ENCODE measurements at places on chromosomes 5 and 9. TPM values are rescaled to one million over a fixed set of nuclear protein-coding genes. Genes with fewer than 3 reads are reported as not detected.

GRCh38 chr5:143258559-143259253, 144.8 kb downstream of the NR3C1 start:
- no peak for DNase-seq

DNA sequence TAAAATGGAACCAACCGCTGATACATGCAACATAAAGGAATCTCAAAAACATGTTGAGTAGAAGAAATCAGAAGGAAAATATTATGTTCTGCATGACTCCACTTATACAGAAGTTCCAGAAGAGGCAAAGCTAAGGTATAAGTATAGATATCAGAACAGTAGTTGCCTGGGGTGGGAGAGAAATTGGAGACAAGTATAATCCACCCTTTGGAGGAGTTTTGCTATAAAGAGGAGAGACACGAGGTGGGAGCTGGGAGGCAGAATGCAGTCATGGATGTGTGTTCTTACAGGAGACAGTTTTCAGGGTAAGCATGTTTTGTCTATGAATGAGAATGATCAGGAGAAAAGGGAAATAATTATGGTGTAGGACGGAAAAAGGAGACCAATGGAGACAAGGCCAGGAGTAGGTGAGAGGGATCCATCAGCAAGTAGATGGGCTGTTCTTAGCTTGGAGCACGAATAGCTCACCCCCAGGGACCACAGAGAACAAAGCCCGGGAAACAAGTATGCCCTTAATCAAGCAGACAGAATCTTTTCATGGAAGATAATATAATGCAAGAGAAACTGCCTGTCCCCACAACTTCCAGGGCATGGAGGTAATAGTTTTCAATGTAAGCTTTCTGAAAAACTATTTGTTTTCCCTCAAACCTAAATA, 72.2 kb downstream of the MED27 start:
- no peak for DNase-seq

DNA sequence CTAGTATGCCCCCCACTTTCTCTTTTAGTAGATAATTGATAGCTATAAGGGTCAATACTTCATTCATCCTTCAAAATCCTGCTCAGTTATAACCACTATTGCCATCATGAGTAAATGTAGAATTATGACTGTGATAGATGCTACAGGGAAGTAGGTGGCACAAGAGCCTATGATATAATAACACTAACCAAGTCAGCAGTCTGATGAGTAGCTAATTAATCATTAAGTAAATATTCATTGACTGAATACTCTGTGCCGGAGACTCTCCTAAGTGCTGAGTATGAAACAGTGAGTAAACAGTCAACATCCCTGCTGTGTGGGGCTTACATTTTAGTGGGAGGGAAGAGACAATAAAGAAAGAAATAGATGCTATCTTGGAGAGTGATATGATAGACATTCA, 430.3 kb upstream of the ZNF462 start:
- DNase-seq, result no peak

DNA sequence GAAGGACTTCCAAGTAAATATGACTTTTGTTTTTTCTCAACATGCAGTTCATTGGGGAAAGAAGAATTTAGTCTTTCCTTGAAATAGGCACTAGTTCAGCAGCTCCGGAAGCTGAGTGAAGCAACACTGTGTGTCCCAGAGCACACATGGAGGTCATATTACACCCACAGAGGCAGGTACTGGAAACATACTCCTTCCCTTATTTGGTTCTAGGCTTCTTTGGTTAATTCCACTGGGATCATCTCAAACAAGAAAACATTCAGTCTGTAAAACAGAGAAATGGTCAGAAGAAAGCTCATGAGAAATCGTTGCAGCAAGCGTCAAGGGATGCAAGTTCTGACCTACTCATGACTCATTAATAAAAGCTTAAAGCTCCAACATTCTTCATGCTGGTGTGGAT, 175.1 kb upstream of the PCSK5 start:
- DNase-seq, result no peak

DNA sequence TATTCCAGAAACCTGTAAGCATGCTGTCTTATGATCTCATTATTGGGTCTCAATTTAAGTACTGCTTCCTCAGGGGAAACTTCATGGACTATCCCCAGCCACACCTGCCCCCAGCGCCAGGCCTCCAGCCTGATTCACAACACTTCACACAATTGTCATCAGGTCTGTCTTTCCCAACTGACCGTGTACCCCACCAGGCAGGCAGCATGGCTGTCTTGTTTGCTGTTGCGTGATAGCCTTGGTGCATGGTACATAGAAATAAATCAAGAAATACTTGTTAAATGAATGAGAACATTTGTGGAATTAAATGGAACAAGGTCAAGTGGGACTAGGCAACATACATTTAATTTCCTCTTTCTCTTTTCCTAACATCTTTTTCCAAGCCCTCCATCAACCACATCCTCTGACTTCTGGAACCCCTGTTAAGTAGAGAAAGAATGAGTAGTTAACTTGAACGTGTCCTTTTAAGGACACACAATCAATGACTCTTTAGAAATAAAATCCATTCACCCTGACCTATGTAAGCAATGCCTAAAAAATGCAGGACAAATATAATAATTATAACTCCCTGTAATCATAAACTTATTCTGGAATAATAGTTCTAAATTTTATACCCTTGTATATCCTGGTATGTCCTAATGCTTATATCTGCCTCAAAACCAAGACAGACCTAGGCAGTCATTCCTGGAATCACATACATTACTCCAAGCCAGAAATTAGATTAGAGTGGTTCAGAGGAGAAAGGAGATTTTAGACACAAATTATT, 17.2 kb upstream of the THG1L start:
- no peak for DNase-seq

- DNase-seq, result no peak
Measured at GRCh38 chr9:35293376-35293964, 131.7 kb downstream of the UNC13B start.

GRCh38 chr9:12849486-12850003, 74.7 kb downstream of the LURAP1L start:
- DNase-seq, result no peak

GRCh38 chr9:135500071-135500524, 384 bp upstream of the MRPS2 start:
- no peak for DNase-seq

DNA sequence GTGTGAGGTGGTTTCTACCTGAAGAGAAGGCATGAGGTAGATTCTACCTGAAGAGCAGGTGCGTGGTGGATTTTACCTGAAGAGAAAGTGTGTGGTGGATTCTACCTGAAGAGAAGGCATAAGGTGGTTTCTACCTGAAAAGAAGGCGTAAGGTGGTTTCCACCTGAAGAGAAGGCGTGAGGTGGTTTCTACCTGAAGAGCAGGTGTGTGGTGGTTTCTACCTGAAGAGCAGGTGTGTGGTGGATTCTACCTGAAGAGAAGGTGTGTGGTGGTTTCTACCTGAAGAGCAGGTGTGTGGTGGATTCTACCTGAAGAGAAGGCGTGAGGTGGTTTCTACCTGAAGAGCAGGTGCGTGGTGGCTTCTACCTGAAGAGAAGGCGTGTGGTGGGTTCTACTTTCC, 192.8 kb downstream of the MED10 start:
- no peak for DNase-seq

- DNase-seq, result no peak
Measured at GRCh38 chr5:177405805-177406204, 3.6 kb downstream of the F12 start.

GRCh38 chr9:97706246-97706645, 9.1 kb upstream of the XPA start:
- DNase-seq, result no peak

DNA sequence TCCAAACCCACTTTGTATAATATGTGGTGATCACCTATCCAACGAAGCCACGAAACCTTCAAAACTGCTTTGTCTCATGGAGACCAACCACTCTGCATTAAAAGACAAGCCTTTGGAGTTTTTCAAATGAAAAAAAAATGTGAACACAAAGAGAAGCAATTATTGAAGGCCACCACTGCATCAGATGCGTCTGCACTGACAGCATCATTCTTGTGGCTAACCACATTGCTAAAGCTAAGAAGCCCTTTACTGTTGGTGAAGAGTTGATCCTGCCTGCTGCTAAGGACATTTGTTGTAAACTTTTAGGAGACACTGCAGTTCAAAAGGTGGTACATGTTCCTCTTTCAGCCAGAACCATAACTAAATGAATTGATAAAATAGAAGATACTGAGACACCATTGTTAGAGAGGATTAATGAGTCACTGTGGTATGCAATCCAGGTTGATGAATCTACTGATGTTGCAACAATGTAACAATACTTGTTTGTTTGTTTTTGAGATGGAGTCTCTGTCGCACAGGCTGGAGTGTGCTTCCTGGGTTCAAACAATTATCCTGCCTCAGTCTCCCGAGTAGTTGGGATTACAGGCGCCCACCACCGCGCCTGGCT, 45.4 kb downstream of the TAF11L14 start:
- DNase-seq, result no peak

GRCh38 chr9:124320062-124320973, 62.6 kb downstream of the NEK6 start:
- DNase-seq, result no peak

The MYMK gene
- total RNA-seq, result not detected

The FBXW2 gene
- total RNA-seq, result 81.8 TPM

The FGF10 gene
- not detected for total RNA-seq

The GARIN3 gene
- total RNA-seq, result not detected

The SPDL1 gene
- 13.9 TPM for total RNA-seq

The XPA gene
- 25.9 TPM for total RNA-seq

The MAMDC4 gene
- total RNA-seq, result 6.3 TPM

The FBXO10 gene
- 2.4 TPM for total RNA-seq

The POLR3G gene
- 3.2 TPM for total RNA-seq

All from naive thymus-derived CD8-positive, alpha-beta T cell (primary cell).